ENCODE measurements at places on chromosomes 7 and 10.

DNA sequence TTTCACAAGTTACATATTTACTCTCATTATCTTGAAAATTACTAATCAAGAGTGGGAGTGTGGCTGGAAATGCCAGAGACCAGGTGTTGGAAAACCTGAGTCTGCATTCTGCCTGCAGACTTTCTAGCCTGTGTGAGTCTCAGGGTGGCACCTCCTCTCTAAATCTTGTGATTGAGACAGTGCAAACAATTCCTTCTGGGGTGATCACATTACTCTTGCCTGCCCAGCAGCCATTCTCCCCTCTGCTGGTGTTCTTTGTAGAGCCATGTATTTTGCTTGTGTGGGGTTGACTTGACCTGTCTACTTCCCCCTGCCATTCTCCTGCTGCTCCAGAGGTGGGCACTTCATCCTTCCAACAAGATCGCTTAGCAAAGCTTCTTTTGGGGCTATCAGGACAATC lies 101.1 kb downstream of the RAPGEF5 start:
- peak; percentile 9 for DNase-seq

GRCh38 chr7:17497549-17498167 lies 199.2 kb downstream of the AHR start:
- DNase-seq: no peak

DNA sequence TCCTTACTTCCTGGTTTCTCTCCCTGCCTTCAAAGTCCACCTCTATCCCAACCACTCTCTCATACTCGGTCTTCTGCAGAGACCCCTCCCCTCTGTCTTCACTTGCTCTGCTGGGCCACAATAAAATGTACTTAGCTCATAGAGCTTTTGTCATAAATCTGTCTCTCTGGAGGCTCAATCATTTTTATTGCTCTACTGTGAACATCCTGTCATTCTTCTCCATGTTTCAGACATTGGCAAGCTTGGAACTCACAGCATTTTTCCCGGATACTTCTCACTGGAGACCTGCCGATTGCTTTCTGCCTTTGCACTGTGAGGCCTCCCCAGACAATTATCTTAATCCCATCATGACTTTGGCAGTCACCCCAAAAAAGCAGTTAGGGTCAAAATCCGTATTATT lies 192.3 kb upstream of the ZMIZ1 start:
- no peak for DNase-seq

DNA sequence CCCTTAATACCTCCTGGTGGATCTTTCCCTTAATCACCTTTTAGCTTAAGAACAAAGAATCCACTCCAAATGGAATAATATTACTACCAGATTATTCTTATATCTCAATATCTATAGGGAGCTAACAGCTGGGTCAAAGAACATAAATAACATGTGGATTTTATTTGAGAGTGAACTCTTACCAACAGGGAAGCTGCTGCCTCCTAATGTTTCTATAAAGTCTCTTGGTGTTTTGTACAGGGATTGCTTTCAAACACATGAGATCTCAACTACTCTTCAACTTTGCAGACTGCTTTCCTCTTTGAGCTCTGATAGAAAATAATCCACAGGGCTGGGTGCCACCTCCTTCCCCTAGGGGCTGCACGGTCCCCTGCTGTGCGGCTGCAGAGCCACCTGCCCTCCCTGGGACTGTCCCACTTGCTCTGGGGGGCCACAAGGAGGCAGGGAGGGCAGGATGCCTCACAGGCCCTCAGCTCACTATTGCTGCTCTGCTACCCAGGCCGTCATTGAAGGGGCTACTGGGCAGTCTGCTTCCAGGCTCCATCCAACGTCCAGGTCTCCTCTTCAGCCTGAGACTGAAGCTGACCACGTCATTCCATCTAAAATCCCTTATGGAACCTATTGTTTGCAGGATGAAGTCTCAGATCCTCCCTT lies 191.2 kb downstream of the CXCL12 start:
- DNase-seq: no peak

- DNase-seq: no peak
Measured at GRCh38 chr10:108069096-108069495, 904.6 kb upstream of the SORCS1 start.

DNA sequence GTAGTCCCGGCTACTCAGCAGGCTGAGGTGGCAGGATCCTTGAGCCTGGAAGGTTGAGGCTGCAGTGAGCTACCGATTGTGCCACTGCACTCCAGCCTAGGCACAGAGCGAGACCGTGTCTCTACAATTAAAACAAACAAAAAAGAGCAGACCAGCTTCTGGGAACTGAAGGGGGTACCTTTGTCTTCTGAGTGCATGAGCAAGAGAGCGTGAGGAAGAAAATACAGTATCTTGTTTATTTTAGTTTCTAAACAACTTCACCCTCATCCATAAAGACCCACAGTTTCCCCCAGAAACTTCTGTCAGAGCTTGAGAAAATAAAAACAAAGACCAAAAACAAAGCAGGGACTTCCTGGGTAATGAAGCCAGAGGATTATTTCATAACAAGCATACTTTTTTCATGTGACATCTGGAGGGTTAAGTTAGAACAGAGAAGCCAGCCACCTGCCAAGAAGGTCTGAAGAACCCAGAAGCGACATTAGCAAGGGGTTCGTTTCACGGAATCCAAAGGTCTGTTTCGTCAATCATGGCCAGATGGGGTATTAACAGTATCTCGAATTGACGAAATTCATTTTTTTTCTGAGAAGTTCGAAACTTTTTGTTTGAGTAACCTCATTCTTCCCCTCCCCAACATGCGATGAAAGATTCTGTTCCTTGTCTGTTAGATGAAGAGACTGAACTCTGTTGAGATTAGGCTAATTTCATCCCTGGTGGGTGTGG lies 10.2 kb upstream of the IL2RA start:
- no peak for DNase-seq

DNA sequence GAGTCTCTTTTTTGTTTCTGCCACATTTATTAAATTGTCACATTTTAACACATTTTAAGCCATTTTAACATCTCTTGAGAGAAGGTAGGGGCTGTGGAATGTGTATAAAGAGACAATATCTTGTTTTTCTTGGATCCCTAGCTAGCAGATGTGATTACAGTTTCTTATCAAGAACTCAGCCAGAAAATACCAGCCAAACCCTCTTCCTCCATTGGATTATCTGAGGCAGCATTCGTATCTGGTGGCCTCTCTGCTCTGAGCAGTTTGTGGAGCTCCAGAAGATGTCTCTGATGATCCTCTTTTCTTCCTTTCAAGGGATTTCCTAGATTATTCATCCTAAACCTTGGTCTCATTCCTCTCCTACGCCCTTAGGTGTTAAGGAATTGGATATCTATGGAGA lies 35.3 kb upstream of the PFKFB3 start:
- no peak for DNase-seq

DNA sequence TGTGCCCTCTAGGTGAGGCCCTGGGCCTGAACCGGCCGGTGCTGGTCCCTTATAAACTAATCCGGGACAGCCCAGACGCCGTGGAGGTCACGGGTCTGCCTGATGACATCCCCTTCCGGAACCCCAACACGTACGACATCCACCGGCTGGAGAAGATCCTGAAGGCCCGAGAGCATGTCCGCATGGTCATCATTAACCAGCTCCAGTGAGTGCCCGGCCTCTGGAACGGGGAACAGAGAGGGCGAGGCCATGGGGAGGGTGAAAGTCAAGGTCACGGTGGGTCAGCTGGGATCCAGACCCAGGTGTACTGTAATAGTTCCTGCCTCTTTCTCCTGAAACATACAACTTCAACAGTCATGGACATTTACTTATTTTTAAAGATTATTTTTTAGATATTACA lies 66.7 kb upstream of the GTF2I start:
- DNase-seq: no peak

- no peak for DNase-seq
Measured at GRCh38 chr10:46545861-46546590, 10.4 kb downstream of the GPRIN2 start.

- no peak for DNase-seq
Measured at GRCh38 chr7:127546313-127546712, 39.1 kb downstream of the GCC1 start.

GRCh38 chr7:127485482-127485881 lies 93.0 kb upstream of the ZNF800 start:
- DNase-seq: no peak

- DNase-seq: peak; percentile 91
Measured at GRCh38 chr7:128031901-128032604, 816 bp upstream of the LRRC4 start.

DNA sequence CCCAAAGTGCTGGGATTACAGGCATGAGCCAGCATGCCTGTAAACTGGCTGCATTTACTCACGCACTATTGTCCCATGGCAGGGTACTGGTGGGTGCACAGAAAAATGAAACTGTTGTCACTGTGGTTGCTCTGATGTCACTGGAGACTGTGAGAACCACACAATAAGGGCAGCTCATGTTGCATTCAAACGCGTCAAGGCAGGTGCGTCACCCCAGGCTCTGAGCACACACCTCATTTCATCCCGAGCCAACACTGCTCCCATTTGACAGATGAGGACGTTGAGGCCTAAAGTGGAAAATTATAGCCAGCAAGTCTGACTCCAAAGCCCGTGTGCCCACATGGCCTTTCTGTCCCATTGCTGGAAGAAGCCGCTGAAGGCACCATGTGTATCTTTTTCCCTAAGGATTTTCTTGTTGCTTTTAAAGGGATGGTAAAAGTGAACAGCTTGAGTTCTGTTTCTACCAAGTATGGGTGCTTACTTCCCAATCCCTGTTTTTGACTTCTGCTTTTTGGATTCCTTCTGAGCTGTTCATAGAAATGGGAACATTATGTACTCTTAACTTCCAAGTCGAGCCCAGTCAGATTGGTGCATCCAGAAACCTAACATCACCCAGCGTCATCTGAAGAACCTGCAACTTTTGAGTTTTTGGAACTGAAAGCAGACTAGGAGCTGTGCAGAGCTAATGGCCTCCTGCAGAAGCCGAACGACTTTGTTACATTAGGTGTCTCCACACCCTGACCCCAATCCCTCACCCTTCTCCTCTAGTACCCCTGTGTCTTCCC lies 60.1 kb upstream of the CARD11 start:
- DNase-seq: no peak

DNA sequence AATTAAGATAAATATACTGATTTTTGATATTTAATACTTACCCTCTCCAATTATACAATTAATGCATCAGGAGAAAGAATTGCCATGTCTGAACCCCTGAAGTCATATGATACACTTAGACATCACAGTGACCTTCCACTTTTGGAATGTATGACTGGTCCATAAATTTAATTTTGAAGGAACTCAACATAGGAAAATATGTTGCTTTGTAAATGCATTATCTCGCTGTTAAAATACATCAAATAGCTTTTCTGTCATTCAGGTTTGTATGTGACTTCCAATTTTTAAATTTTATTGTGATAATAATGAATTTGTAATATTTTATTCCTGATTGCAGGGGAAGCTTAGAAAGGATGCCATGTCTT lies 631.9 kb upstream of the ANKRD30A start:
- no peak for DNase-seq

GRCh38 chr10:98920807-98921206 lies 314.8 kb downstream of the HPSE2 start:
- DNase-seq: no peak

GRCh38 chr7:41916450-41916927 lies 213.6 kb upstream of the INHBA start:
- no peak for DNase-seq

GRCh38 chr10:103125323-103126267 lies 67.5 kb downstream of the NT5C2 start:
- no peak for DNase-seq

DNA sequence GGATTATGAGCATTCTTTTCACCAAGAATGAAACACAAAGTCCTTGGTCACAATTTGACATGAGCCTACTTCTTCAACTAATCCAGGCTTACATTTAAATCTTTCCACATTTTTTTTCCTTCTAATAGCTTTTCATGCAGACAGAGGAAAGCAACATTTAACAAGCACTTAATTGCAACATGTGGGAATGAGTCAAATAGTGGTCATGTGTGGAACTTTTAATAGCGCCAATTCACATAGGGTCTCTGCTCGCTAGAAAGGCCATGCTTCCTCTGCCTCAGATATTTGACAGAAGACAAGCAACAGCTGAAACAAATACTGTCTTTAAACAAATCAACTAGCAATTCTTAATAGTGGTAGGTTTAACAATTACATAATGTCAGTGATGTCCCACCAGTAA lies 285.9 kb upstream of the ETV1 start:
- DNase-seq: no peak

DNA sequence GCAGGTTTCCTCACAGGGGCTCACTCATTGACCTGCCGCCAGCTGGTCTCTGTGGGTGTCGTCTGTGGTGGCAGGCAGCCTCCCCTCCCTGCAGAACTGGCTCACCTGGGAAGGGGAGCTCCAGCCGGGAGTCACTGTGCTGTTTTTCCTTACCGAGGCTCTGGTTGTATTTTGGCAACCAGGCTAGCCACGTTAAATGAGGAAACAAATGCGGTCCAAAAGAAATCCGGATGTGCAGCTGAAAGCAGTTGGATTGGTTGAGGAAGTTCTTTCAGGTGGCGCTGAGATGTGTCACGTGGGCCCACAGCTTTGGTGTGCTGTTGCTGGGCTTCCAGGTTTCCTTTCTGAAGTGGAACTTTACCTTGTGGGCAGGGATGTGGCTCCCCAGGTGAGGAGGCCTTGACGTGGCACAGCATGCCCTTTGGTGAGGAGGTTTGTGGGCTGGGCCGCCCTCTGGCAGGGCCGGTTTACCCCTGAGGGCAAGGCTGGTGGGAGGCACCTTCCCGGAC lies 14.2 kb downstream of the MTURN start:
- no peak for DNase-seq

- DNase-seq: no peak
Measured at GRCh38 chr10:43819464-43820230, 171.0 kb upstream of the ZNF32 start.

GRCh38 chr10:72597897-72598296 lies 28.0 kb downstream of the MICU1 start:
- no peak for DNase-seq

- peak; percentile 18 for DNase-seq
Measured at GRCh38 chr10:124992462-124993344, 50.8 kb downstream of the ZRANB1 start.

DNA sequence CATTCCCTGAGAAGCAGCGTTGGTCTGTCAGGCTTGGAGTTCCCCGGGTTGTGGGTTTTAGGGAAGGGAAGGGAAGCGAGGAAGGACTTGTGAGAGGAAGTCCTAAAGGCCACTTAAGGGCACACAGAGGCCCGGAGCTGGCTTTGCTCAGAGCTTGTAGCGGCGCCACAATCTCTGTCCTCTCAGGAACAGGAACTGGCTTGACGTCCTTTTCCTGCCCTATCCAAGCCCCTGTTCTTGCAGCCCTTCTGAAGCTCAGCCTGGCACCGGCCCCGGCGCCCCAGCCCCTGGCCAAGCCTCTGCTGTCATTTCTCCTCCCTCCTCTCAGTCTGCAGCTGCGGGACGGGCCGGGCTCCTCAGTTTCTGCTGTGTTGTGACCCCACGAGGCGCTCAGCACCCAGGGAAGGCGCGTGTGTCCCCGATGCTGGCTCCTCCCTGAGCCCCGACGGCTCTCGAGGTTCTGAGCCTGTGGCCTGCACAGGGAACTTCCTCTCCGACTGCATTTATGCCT lies at the start of gene GIMAP8:
Gene GIMAP8, plus strand, starts transcription at position 140 of the 511 bp plus-strand sequence. CDS start 16,069 bp downstream, outside the sequence.
- no peak for DNase-seq

GRCh38 chr10:34348917-34349485 lies 466.1 kb downstream of the PARD3 start:
- DNase-seq: no peak

DNA sequence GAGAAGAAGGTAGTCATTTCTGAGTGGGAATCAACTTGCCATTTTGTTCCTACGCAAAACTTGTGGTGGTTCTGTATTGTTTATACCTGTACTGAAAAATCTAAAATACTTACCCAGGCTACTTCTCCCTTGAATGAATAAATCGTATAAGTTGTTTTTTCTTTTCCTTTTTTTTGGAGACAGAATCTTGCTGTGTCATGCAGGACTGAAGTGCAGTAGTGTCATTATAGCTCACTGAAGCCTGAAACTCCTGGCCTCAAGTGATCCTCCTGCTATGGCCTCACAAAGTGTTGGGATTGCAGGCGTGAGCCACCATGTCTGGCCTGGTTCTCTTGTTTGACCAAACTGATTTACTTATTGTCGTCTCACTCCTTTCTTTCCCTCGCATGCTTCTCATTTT lies 27.9 kb downstream of the LUC7L2 start:
- DNase-seq: no peak

All from NCI-H1417 (cell line).